ENCODE measurements at places on chromosomes 7 and 10.

DNA sequence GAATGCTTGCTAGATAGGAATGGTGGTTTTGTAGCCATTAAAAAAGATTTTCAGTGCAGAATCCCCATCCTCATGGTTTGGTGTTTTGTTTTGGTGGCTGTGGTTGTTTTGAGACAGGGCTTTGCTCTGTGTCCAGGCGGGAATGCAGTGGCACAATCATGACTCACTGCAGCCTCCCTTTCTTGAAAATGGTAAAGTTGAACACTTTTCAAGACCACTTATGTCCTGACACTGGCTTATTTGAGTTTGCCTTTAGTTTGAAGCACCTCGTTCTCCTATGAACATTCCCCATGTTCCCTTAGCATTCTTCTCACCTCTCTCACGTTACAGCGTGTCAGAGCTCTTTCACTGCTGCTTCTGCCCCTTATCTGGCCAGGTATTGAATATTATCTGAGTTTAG lies 140.1 kb downstream of the LRRC4 start:
- DNase-seq, result no peak

DNA sequence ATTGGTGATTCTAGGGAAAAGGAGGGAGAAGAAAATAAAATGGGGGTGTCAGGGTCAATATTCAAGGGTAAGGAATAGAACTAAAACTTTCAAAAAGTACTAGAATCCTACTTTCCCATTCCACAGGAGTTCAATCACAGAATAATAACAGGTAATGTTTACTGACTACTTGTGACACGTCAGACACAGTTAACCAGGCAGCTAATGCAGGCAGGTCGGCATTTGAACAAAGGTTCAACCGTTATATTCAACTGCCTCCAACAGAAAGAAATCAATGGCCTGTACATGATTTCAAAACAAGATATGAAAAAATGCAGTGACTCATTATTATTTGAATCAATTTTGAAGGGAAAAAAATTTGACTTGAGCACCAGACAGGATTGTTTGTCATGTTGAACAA lies 3.1 kb downstream of the ASB15 start:
- DNase-seq, result no peak

GRCh38 chr7:155497149-155497901 lies 39.4 kb downstream of the EN2 start:
- no peak for DNase-seq

DNA sequence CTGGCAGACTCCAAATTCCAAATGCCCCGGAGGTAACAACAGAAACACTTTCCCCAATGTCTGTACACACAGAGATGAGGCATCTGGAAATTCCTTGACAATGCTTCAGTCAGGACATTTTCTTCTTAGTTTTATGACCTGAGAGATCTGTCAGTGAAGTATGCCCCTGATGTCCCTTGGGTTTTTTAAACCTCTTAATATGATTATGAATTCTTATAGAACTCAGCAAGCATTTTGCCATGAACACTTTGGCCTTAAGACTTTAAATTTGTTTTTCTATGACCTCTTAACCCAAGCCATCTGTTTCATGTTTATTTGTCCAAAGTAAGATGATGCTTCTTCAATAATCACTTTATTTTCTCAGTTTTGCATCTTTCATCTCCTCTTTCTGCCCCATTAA lies 1206.2 kb downstream of the GATA3 start:
- no peak for DNase-seq

GRCh38 chr7:50754241-50754640 lies 28.5 kb downstream of the GRB10 start:
- DNase-seq, result no peak

- no peak for DNase-seq
Observed at GRCh38 chr10:75971402-75972211, 540.2 kb downstream of the LRMDA start.

GRCh38 chr10:8404721-8405120 lies 350.2 kb downstream of the GATA3 start:
- no peak for DNase-seq

DNA sequence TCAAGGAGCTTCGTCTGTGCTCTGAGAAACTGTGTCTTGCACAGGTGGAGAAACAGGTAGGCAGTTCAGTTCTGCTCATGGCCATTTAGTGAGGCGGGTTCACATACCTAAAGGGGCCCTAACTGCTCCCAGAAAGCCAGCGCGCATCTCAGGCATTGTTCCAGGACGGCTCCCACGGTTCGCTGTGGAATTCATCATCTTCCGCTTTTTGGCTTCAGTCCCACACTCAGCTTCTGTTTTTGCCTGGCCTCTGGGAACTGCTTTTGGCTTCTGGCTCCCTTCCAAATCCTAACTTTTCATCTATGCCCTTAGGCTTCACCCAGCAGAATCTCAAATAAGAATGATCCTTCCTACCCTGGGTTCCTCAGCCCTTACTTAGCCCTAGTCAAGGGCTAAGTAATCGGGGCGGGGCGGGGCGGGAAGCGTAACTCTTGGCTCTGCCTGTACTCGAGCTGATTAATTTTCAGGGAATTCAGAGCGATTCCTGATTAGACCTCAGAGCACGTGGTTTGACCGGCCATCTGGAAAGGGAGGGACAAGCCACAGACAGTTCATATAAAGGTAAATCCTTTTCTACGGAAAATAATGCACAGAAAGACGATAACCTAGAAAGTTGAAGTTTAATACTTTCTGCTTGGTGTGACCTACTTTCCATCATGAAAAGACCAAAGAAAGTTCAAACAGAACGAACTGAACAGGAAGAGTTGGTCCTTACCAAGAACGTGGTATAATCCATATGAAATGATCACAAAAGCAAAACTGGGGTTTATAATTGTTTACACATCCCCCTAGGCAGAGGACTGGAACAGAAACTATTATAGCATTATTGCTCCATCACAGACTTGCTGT lies 105.7 kb downstream of the ST8SIA6 start:
- no peak for DNase-seq

DNA sequence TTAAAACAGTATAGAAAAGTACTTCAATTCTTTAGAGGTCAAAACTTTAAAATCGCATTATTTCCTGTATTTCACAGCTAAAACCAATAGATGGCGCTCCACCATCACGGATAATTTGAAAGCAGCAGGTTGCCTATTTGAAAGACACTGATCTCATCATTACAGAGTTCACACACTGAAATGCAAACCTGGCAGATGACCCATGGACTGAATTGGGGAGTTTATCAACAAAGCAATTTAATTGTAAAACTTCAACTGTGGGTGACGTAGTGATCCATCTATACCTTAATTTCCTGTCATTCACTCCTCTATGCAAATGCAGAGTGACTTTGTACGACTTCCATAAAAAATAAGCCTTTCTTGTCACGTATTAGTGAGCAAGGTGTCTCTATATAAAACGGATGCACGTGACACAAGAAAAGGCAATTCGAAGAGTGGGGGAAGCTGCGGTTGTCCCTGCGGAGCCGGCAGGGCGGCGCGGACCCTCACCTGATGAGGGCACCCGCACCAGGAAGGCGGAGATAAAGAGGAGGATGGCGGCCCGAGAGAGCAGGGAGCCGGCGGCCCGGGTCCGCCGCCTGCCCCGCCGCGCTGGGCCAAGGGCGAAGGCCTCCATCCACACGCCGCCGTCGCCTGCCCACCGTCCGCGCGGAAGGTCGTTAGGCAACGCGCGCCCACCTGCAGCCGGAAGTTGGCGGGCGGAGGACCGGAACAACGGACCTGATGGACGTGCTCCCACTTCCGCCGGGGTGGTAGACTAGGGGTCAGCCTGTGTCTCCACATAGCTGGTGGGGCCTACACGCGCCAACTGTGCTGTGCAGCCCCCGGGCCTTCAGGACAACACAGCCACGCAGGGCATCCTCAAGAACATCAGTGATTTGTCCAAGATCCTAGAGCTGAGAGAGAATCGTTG lies at the start of gene ZPBP:
Gene ZPBP, minus strand, starts transcription at position 668 of the 913 bp plus-strand sequence. Its CDS starts 52 bp downstream, at position 616.
- DNase-seq, result no peak

- no peak for DNase-seq
Observed at GRCh38 chr10:9668411-9668810, 1349.3 kb upstream of the CELF2 start.

DNA sequence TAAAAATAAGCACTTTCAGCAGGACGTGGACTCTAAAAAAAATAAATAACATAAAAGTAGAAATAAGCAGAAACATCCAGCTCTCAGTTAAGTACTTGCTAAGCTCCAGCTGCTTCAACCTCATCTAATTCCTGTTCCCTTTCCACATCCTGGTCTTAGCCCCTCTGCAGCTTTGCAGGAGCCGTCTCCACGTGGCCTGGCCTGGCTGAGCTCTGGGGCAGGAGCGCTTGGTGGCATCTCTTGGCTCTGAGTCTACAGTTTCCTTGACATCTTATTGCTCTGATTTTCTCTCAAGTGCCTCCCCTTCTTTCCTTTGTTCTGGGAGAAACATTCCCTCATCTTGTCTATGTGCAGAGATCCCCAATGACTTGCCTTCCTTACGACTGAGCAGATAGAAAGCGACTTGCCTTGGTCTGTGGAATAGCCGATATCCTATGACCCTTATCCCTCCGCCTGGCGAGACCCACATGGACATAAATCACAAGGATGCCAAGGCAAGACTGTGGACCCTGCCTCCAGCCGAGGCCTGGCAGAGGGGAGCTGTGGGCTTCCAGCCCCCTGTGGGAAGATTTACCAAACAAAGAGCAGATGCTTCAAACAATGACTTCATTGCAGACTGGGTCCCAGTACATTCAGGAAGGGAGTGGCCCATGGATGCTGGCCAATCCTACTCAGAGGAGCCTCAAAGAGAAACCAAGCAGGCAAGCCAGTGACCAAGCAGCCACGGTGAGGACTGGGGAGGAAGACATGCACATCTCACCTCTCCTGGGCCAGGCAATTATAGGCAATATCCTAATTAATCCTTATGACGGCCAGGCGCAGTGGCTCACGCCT lies 61.9 kb downstream of the SPOCK2 start:
- no peak for DNase-seq

GRCh38 chr7:36919738-36920137 lies 195.4 kb upstream of the AOAH start:
- no peak for DNase-seq

GRCh38 chr10:128573986-128574385 lies 447.8 kb upstream of the MKI67 start:
- DNase-seq, result no peak

DNA sequence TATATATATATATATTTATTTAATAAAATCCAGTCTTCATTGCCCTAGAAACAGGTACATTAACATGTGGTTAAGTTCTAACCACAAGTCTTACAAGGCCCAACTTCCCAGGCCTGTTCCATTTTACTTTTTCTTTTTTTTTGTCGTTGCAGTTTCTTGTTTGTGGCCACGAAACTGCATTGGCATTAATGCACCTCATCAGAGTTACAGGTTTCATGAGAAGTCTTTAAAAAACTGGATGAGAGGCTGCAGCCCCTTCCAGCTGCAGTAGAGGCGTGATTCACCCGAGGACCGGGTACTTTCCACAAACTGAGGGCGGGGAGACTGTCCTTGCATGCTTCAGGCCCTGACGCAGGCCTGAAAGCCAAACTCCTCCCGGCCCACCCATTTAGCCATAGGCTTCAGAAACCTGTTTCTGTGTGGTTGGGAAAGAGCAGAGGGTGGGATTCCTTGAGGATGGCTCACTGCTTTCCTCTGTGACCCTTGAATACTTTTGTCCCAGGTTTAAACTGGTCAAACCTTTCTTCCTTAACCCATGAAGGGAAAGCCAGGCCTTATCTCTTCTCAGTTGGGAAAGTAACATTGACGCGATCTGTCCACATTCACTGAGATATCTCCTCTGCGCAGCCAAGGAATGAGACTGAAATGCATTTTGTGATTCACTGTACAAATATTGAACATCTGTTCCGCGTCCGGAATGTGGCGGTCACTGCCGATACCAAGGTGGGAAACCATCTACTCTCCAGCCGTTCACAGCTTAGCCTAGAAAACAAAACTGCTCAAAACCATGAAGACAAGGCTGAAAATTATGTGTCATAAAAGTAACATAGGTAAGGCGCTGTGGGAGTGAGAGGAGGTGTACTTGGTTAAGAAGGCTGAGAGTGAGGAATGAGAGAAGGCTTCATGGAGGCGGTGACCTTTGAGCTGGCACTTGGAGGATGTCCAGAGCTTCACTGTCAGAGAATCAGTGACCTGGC lies 311.7 kb downstream of the GATA3 start:
- peak; percentile 54 for DNase-seq

DNA sequence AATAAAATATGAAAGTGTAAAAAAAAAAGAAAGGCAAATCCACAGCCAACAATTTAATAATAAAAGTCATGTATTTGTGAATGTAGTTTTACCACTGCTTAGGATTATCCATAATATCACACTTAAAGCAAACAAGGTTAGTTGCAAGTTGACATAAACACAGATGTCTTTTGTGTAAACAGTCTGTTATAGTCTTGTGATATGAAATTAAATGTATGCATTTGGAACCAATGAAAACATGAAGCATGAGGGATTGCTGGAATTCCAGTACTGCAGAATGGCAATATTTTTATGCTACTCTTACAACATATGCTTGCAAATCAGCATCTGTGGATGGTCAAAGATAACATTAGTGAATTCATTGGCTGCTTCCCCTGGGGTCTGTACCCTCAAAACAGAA lies 148.1 kb downstream of the DNAJB9 start:
- DNase-seq, result no peak

DNA sequence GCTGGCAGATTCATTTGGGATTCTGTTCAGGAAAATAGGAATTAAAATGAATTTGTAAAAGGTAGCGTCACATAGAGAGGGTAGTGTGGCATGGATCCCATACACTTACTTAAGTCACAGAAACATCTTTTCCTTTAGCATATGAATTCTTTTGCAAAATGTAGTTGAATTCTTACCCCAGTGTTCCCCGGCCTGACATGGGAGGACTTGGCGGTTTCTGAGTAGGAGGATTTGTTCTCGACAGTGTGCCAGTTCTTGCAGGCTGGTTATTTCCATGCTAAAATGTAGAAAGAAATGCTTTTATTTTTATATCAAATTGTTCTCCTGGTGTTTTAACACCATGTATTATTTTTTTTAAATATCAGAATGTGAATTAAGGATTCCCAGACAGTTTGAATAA lies 72.6 kb downstream of the PDSS1 start:
- no peak for DNase-seq

DNA sequence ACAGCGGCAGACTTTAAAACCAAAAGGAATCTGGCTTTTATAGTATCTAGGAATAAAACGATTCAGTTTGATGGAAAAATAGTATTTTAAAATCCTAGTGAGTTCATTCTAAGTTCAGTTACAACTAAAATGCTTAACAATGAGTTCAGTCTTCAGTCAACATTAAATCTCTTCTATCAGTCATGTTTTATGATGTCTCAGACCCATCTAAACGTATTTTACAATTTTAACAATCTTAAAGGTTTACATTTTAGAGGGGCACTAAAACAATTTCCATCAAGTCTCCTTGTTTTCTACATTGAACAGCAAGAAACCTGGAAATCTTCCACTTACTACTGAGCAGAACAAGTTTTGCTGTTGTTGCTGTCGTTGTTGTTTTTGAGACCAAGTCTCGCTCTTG lies 10.0 kb downstream of the SVOPL start:
- DNase-seq, result no peak

DNA sequence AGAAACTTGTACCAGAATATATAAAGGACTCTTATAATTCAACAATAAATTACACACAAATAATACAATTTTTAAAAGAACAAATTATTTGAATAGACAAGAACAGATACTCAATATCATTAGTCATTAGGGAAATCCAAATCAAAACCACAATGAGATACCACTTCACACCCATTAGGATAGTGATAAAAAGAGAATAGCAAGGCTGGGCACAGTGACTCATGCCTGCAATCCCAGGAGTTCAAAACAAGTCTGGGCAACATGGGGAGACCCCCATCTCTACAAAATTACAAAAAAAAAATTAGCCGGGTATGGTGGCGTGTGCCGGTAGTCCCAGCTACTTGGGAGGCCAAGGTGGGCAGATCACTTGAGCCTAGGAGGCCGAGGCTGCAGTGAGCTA lies 52.2 kb upstream of the KCNIP2 start:
- no peak for DNase-seq

- DNase-seq, result no peak
Observed at GRCh38 chr7:88826222-88826621, 30.7 kb upstream of the TEX47 start.

Measured in stimulated activated CD8-positive, alpha-beta memory T cell treated with anti-CD3 and anti-CD28 coated beads, Interleukin-15, amount 100 ng/mL, for 48 hours (primary cell).